ENCODE measurements at places on chromosomes 1 and 21.

- DNase-seq = no peak
These were observed 188.9 kb upstream of the TMEM51 start for GRCh38 chr1:14964711-14965055.

GRCh38 chr1:19453741-19454201 is 31.6 kb downstream of the CAPZB start:
- DNase-seq = no peak

DNA sequence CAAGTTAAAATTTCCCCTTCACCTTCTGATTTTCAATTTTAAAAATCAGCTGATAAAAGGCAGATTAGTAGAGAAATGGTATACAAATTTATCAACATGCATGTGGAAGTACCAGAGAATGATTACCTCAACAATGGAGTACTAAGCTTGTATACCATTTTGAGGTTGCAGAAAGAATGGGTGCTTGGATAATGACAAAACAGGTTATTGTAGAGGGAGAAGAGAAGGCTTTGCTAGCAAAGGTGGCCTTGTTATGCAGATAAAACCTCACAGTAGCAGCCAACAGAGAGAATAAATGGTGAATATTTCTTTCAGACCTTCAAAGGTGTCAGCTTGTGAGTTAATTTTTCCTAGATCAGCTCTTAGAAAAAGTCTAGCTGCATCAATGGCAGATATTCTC is 1174.9 kb upstream of the ADGRL4 start:
- no peak for DNase-seq

- no peak for DNase-seq
These were observed 21.0 kb upstream of the LAMC1 start for GRCh38 chr1:183002267-183002666.

DNA sequence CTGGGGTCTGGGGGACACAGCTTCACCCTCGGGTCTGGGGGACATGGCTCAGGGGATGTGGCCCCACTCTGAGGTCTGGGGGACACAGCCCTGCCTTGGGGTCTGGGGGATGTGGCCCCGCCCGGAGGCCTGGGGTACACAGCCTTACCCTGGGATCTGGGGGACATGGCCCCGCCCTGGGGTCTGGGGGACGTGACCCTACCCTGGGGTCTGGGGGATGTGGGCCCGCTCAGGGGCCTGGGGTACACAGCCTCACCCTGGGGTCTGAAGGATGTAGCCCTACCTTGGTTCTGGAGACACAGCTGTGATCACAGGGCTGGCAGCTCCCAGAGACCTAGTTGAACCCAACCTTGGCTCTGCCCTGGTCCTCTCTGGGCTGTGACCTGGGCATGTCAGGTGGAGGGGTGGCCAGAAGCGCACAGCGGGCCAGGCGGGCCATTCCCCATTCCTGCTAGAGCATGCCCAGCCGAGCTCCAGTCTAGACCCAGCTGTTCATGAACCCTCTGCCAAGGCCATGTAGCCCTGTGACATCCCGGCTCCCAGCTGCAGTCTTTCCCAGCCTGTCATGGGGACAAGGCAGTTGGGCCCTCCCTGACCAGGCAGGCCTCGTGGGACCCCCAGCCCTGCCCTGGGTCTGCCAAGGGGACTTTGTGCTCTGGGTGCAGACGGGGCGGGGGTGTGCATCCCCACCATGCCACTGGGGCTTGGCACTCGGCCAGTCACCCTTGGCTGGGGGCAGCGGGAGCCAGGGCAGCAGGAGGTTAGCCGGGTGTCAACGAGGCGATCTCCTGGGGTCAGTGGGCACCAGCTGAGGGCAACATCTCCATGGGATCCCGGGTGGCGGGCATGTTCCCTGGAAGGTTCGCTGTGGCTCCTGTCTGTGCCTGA is 43.9 kb downstream of the WNT9A start:
- no peak for DNase-seq

DNA sequence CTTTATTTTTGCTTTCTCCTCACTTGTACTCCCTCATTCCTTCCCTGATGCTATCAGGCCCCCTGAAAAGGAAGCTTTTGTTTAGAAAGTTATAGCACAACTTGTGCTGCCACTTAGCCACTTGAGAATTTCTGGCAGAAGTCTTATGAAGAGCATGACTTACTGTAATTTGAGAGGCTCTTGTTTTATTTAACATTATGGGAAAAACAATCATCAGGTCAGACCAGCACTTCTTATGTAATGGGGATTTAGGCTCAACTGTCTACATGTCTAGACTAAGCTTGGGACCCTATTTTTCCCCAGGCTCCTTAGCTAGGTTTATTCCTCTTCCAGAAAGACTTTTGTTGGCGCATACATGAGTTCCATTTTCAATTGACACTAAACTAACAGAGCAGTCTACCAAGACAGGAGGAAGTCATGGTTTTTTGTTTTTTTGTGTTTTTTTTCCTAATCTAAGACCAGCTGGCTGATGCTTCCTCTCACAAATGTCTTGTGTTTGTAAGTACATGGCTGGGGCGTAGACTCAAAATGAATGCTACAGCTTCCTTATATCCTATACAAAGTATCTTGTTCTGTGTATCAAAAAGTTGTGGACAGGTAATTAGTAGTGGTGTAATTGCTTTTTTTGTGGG is 31.5 kb downstream of the TNFSF4 start:
- DNase-seq = no peak
